Stimulated activated CD8-positive, alpha-beta memory T cell treated with anti-CD3 and anti-CD28 coated beads, Interleukin-4, amount 100 ng/mL, for 1 hour (primary cell): ENCODE measurements at places on chromosomes 6 and 20.
A peak's percentile ranks its signal among the peaks of the same experiment; 100 is the strongest.

DNA sequence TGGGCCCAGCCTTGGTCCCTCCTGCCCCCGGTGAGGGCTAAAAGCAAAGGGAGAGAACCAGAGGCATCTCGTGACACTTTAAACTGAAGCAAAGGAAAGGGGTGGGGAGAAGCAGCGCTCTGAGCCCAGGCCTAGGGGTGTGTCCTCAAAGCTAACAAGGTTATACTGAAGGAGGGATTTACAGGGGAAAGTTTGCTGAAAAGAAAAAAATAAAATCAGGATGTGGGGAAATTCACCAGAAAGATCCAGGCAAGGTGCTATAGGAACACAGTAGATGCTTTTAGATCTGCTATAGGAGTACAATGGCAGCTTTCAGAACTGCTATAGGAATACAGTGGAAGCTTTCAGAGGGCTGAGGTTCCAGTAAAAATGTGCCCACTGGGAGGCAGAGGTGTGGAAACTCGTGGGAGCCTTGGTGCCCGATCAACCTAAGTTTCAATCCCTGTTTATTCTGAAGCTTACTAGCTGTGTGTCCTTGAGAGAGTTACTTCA, at the start of gene COL9A1:
Gene COL9A1, minus strand, starts transcription at position 51 of the 492 bp plus-strand sequence. CDS start 160 bp downstream, outside the sequence.
- no peak for DNase-seq

DNA sequence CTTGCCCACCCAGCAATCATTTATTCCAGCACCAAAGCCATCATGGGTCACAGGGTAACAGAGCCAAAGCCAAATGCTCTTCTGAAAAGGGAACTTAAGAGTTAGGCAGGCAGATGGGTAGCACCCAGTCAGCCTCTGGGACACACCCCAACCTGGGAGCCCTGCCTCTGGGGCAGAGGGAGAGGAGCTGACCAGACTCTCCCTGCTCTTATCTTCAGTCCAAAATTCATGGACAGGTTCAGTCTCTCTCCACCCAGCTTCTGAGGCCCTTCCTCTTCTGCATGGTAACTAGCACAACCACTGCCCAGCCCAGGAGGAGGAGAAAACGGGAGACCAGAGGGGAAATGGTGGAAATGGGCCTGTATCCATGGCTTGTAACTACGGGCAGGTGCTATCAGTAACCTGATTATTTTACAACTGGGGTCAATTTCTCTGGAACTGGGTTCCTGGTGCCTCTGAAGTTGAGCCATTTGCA, 105.4 kb downstream of the NOL4L start:
- no peak for DNase-seq

DNA sequence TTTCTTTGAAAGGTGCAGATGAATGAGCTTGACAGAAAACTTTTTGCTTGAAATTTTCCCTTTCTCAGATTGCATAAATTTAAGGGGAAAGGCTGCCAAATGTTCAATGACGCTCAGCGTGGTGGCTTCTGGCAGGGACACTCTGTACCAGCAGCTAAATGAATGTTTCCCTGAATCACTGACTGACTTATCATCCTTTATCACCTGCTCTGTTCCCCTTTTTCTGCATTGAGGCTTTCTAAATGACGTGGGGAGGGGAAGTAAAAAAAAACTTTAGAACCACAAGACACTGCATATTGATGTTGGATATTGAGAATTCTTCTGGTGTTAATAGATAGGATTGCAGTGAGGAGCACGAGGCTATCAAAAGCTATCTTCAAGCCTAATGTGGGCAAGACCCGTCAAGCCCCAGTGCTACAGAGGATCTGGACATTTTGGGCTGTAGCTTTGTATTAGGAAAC, 46.9 kb upstream of the ENPP5 start:
- DNase-seq: no peak

GRCh38 chr20:32358632-32358882, 426 bp downstream of the ASXL1 start:
- no peak for DNase-seq

- DNase-seq: no peak
These were observed 4.0 kb downstream of the HUS1B start for GRCh38 chr6:652865-653264.

DNA sequence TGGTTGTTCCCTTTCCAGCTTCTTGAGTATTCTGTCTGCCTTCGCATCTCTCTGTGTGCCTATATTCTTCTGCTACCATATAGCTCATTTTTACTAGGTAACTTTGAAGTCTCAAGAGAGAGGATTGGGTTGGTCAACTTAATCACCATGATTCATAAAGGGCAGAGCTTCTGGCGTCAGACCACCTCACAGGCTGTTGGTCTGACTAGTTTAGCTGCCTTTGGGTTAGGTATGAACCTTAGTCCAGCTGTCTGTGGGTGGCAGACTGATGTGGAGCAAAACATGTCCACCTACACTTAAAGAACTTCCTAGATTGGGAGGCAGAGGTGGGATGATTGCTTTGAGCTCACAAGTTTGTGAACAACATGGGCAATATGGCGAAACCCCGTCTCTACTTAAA, 192.2 kb upstream of the SGK1 start:
- no peak for DNase-seq

- no peak for DNase-seq
These were observed 355.5 kb upstream of the HTR1E start for GRCh38 chr6:86581833-86582232.

DNA sequence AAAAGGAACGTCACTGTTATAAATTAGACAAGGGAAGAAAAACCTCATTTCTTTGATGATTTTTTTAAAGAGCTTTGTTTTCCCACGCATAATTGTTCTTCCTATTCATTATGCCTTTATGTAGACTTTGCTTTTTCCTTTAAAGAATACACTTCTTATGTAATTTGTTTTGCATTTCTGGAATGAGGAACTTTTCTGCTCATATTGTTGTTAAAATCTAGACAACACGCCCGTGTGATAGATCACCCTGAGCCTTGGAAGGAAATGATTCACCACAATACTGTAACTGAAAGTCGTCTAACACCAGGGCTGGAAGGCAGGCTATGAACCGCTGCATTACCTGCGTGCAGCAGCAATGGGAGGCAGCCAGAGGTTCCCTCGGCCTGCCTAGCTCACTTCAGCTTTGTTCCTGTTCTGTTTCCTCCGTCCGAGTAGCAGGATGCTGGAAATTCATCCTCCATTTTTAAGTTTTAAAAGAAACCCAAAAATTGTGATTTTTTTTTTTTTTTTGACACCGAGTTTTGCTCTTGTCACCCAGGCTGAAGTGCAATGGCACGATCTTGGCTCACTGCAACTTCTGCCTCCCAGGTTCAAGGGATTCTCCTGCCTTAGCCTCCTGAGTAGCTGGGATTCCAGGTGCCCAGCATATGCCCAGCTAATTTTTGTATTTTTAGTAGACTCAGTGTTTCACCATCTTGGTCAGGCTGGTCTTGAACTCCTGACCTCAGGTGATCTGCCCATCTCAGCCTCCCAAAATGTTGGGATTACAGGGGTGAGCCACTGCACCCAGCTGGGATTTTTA, 49.6 kb upstream of the ZNF217 start:
- DNase-seq: peak; percentile 13

- DNase-seq: no peak
These were observed 17.6 kb upstream of the MBOAT1 start for GRCh38 chr6:20229881-20230280.
